ENCODE measurements at places on chromosomes 7 and 10. TPM values are rescaled to one million over a fixed set of nuclear protein-coding genes. Genes with fewer than 3 reads are reported as not detected.

DNA sequence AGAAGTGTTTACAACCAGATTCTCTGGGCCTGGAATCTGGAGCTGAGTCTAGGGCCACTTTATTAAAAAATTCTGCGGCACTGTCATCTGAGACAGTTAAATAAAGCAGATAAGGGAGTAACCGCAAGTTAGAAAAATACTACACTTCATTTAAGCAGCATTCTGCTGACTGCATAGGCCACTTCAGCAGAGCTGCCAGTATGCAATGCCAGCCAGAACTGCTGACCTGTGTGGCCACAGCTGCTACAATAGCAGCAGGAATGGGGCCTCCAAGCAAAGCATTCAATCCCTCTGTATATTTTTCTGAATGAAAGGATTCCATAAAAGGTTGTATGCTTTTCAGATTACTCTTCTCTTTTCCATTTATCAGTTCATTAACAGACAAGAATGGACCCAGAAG is 136.0 kb downstream of the COL28A1 start:
- DNase-seq = no peak

DNA sequence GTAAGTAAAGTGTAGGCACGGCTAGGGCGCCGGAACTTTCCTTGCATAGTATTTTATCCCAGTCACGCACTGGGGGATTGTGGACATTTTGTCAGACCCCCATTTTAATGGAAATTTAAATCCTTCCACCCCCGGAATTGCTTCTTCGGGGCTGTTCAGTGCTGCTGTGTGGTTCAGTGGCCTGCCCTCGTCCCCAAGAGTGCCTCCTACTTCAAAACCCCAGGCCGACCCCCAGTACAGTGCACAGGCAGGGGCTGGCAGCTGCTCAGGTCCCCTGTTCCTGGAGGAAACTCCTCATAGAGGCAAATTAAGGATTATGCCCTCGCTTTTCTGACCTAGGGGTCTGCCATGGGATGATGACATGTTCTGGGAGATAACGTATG is 94.5 kb downstream of the PTPRE start:
- DNase-seq = no peak

GRCh38 chr7:24778543-24779282 is 21.4 kb upstream of the GSDME start:
- DNase-seq = no peak

GRCh38 chr10:19111501-19112267 is 63.1 kb downstream of the MALRD1 start:
- peak; percentile 2 for DNase-seq

- peak; percentile 80 for DNase-seq
Measured at GRCh38 chr7:50502001-50502684, 52.0 kb upstream of the FIGNL1 start.

DNA sequence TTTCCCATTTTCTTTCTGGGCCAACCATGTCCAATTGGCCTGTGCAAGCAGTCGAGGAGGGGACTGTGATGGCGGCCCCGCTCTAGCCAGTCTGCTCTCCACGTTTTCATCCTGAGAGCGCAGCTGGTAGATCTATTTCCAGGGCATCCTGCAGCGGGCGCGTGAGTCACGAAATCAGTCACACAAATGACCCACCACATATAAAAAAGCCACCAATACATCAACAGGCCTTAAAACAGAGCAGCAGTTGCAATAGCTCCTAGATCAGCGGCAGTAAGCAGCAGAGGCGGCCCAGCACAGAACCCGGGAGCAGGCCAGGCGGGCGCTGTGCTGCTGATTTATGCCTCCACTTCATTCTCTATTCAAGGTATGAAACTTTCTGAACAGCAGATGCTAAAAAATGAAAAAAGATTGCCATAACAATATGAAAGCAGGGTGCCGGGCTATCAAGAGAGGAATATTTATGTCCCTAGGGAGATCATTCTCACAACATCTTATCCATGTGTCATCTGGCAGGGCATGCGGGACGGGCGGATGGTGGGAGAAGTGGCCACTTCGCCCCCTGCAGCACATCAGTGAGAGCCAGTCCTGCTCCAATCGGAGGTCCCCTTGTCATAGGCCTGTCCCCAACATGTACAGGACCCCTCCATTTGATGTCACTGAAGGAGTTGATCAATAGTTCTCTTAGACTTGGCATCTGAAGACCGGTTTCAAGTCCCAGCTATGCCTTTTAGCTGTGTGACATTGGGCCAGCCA is 98.0 kb upstream of the GPR26 start:
- no peak for DNase-seq

DNA sequence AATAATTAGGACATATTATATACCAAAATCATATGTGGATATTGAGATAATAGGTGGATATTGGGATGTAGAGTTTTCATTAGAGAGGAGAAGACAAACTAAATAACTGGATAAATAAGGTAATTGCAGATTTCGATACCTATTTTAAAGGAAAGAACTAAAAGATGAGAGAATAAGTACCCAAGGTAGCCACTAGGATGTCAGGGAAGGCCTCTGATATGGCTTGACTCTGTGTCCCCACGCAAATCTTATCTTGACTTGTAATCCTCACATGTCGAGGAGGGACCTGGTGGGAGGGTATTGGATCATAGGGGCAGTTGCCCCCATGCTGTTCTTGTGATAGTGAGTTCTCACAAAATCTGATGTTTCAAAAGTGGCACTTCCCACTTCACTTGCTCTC is 44.7 kb upstream of the TMEM229A start:
- no peak for DNase-seq

DNA sequence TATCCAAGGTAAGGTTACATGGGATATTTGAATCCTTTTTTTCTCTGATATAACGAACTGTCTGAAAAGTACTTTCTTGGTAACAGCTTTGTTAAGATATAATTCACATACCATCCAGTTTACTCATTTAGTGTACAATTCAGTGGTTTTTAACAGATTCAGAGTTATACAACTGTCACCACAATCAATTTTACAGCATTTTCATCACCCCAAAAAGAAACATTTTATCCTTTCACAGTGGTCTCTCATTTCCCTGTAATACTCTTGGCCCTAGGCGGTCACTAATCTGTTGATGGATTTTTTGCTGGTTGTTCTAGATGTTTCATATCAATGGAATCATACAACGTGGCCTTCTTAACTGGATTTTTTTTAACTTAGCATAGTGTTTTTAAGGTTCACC is 91.6 kb downstream of the GLCCI1 start:
- no peak for DNase-seq

GRCh38 chr10:77710081-77710551 is 72.5 kb upstream of the KCNMA1 start:
- DNase-seq = no peak

SPDYE2B gene
- not detected for polyA plus RNA-seq

Measured in muscle of arm (tissue), 14 donors.